ENCODE measurements at places on chromosomes 7 and 10.

GRCh38 chr10:15141136-15142054, 27.1 kb downstream of the NMT2 start:
- peak; percentile 64 for DNase-seq

- no peak for DNase-seq
Measured at GRCh38 chr10:103042129-103042528, 124.0 kb downstream of the CNNM2 start.

GRCh38 chr7:112503361-112503972, 22.7 kb downstream of the LSMEM1 start:
- no peak for DNase-seq

DNA sequence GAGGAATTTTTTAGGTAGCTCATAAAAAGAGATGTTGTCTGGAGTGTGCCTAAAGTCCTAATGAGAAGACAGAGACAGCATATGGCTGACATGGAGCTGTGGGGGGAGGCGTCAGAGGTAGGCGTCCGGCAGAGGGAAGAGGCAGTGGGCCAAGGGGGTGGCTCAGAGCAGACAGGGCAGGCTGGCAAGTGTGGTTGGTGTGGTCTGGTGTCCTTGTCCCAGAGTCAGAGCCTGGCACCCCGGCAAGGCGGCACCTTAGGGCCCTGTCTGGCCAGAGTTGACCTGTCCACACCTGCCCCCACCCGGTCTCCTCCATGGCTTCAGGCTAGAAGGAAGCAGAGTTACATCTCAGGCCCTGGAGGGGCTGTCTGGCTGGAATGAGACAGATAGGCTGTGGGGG, 220.3 kb upstream of the ZNF32 start:
- no peak for DNase-seq

- DNase-seq = no peak
Measured at GRCh38 chr7:26367219-26367711, 75.6 kb downstream of the SNX10 start.

DNA sequence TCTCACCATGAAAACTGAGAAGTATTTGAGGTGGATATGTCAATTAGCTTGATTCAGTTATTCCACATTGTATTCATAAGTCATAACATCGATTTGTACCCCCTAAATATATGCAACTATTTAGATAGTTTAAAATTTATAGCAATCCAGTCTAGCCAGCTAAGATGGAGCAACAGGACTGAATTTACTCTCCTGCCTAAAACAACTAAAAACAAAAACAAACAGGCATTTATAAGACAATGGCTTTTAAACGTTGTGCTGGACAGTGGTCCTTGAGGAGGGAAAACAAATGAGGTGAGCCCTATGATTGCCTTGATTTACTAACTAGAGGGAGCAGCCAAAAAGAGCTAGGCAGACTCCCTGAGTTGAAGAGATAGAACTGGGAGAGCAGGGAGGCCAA, 814 bp upstream of the GPAM start:
- DNase-seq = no peak

DNA sequence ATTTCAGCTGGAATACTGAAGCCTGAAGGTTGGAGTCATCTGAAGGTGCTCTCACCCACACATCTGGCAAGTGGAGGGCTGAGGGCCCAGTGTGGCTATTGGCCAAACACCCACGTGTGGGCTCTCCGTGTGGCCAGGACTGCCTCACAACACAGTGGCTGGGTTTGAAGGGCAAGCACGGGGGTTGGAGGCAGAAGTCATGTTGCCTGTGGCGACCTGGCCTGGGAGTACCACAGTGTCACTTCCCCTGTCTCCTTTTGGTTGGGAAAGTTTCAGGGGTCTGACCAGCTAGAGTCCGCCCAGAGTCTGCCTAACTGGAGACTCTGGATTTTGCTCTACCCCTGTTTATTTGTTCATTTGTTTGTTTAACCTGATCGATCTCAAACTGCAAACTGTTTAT, 169.5 kb downstream of the DNAJB6 start:
- no peak for DNase-seq

GRCh38 chr7:92400013-92400412, 47.3 kb upstream of the GATAD1 start:
- no peak for DNase-seq

GRCh38 chr10:36606234-36606839, 519.1 kb upstream of the ANKRD30A start:
- no peak for DNase-seq

DNA sequence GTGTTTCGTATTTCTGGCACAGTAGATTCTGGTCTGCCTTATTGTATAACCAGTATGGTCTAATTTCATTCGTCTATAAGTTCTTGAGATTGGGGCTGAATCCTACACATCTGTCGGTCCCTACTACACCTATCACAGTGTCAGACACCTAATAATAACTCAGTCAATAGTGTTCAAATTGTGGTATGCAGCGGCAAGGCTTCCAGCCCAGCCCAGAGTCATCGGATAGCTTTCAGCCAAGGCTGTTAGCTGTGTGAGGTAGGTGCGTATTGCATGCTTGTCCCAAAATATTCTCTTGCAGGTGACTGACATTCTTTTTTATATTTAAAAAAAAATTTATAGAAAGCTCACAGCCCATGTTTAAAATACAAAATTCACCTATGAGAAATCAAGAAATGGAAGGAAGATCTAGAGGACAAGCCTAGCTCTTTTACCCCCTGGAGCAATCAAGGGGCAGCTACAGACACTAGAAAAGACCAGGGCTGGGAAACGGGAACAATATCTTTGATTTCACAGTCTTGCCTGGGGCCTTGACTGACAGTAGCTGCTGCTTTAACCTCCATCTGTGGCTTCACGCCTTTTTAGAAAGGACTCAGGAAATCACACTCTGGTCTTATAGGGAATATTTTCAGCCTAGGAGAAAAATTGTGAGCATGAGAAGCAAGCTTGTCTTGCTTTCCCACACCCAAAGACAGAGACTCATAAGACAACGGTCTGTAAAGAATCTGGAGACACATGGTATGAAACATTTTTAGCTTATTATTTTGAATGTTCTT, 9.5 kb upstream of the ASB4 start:
- no peak for DNase-seq

GRCh38 chr7:19146699-19147098, 1.5 kb upstream of the FERD3L start:
- no peak for DNase-seq

DNA sequence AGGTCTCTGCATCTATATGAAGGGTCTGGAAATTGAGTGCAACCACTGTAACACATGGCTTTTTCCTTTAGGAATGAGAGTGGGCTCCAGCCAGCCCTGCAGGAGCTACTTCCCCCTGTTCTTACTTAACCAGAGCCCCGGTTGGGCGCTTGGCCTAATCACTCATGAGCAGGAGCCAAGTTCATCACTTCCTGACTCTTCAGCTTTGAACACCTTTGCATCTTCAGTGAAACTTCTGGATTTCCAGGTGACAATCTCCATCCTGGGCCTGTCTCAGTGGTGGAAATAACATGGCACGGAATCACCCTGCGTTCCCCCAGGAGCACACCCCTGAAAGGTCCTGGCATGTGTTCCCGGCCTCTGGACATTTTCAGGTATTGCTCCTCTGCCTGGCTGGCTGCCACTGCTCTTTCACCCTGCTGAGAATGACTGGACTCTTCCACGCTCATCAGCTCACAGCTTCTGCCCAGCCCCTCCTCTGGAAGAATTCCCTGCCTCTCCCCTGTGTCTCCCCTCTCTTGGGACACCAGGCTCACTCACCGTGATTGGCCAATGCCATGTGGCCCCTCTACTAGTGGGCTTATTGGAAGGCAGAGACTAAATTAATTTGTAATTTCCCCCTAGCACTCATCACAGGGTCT, 229.1 kb upstream of the GRB10 start:
- DNase-seq = no peak
